ENCODE measurements at places on chromosomes 3 and 15.

GRCh38 chr3:143831994-143832393 is 16.3 kb downstream of the SLC9A9 start:
- DNase-seq: no peak

DNA sequence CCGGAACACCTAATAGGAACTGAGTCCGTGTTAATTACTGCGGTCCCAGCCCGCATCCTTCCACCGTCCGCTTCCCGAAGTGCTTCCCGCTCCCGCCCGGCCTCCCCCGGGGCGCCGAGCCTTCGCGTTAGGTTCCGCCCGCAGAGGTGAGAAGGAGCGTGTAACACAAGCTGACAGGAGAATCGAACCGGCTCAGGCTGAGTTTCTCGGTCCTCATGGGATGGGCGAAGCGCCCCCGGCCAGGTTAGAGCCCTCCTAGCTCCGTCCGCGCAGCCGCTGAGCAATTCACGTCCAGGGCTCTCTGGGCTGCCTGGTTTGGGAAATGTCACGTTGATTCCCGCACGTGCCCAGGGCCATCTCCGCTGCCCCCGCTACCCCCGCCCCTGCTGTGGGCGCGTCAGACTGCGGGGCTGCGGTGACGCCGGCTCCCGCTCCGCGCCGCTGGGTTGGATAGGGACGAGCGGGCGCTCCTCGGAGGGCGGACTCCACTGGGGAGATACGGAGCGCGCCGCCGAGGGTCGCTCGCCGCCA is 954 bp downstream of the CLDN11 start:
- DNase-seq: no peak

GRCh38 chr3:99891610-99892285 is 74.1 kb downstream of the CMSS1 start:
- DNase-seq: no peak

GRCh38 chr3:22088204-22088603 is 337.2 kb upstream of the ZNF385D start:
- DNase-seq: no peak

GRCh38 chr3:69710153-69710977 is 28.9 kb upstream of the MITF start:
- no peak for DNase-seq

DNA sequence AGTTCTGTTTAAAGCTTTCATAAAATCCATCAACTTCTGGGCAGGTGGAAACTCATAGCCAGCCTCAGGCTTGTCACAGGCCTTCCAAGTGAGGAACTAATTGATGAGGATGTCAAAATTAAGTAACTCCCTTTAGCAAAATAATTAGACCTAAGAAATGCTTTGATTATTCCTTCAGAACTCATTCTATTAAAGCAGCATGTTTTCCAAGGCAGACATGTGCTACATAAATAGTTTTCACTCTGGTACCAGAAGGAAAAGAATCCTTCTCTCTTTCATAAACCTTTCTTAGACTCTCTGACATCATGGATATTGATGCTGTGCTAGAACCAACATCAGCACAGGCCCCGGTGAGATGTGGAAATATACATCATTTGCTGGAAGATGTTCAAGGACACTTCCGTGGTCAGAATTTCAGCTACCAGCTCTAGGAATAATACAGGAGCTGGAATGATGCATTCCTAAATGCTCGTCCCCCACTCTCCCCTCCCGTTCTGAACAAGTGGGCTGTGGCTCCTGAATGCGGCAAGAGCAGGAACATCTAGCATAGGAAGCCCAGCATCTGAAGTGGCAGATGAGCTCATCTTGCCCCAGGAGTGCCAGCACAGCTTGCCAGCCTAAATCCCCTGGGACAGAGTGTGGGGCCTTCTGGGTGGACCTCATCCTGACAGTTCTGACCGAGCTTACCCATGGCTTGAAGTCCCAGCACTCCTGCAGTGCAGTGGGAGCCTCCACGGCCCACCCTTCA is 82.4 kb downstream of the WWTR1 start:
- no peak for DNase-seq

GRCh38 chr3:146655333-146655996 is 50.3 kb upstream of the PLSCR5 start:
- DNase-seq: no peak

- no peak for DNase-seq
These were observed 17.2 kb upstream of the TCAIM start for GRCh38 chr3:44321335-44321734.

GRCh38 chr15:74403588-74403919 is 30.2 kb downstream of the SEMA7A start:
- DNase-seq: no peak

GRCh38 chr15:77457905-77458265 is 37.2 kb downstream of the HMG20A start:
- no peak for DNase-seq

- DNase-seq: no peak
These were observed 2.0 kb downstream of the SNRK start for GRCh38 chr3:43288366-43288765.

- no peak for DNase-seq
These were observed 259 bp upstream of the CILP start for GRCh38 chr15:65211482-65211982.

- DNase-seq: no peak
These were observed 104.2 kb upstream of the PRR23E start for GRCh38 chr3:127088511-127089351.
